ENCODE measurements at places on chromosomes 2 and 18. TPM values are rescaled to one million over a fixed set of nuclear protein-coding genes. Genes with fewer than 3 reads are reported as not detected.

The BCL11A gene
- 0.79 TPM for total RNA-seq

The IL1RL1 gene
- 2.8 TPM for total RNA-seq

The ARHGAP15 gene
- total RNA-seq, result not detected

The RGPD3 gene
- total RNA-seq, result 0.08 TPM

The KLHL41 gene
- 0.45 TPM for total RNA-seq

All from A375 (cell line).